ENCODE measurements at places on chromosomes 13 and 19.

DNA sequence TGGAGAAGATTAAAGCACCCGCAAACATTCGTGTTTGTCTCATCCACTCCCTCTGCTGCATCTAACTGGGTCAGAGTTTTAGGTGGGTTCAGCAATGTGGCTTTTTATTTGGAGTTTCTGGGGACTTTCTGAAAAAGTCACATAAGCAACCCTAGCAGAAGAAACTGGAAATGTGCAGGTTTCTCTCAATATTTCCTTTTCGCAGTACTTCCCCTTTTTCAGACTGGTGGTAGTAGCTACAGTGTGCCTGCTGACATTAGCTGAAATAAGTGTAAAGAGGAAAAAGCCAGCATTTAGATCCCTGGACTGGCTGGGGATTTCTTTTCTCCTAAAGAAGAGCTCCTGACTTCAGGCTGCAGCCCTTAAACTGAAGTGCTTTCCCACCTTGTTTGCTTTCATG is 15.9 kb upstream of the OLFM4 start:
- DNase-seq: no peak

DNA sequence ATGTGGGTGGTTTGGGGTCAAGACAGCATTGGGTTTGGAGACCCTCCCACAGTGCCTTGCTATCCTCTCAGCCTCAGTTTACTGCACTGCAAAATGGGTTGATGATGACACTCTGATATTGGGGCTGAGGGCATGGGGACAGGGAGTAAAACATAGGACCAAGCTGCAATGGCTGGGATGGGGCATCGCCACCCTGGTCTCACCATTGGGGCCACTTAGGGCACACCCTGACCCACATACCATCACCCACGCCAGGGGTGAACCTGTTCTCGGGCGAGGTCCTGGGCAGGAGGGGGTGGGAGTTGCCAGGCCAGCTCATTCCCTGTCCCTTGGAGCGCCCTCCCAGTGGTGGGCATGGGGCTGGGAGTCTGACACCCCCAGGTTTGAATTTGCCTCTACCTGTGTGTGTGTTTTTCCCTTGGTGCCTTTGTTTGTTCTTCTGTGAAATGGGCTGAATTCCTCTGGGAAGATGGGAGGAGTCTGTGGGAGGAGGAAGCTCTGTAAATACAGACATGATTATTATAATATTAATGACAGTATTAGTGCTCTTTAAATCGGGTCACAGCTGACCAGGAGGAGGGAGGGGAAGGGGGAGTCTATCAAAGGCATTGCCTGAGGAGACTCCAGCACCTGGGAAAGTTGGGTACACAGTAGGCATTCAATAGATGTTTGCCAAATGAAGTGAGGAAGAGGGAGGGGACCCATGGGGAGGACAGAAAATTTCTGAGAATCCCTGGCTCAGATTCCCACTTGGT is 2.2 kb upstream of the FCHO1 start:
- no peak for DNase-seq

- DNase-seq: peak; percentile 64
Measured at GRCh38 chr19:49555600-49556411, 24.6 kb downstream of the NOSIP start.

DNA sequence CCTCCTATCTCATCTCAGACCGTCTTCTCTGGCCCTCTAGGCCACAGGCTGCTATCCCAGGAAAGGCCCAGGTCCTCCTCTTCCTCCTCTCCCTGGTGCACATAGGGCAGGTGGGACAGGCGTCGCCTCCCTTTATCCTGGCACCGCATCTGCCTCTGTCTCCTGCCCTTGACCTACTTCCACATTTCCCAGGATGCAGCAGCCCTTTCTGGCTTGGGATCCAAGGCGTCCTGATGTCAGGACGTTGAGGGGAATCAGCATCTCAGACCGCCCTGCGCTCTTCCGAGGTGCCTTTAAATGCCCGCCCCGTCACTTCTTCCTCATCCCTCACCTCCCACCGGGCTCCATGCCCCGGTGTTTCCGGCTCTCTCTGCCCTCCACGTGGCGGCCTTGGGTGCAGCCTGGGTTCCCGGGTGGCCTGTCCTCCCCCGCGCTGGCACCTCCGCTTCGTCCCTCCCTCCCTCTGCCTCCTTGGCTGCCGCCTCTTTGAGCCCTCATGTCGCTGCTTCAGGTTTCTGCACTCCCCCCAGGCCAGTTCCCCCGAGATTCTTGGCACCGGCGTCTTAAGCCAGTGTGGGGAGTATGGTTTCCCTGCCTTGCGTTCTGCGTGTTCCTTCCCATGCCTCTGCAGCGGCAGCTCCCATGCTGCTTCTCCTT is 66.3 kb downstream of the KDM4B start:
- no peak for DNase-seq

Data from T-helper 17 cell (primary cell).